Stimulated activated CD4-positive, alpha-beta T cell treated with anti-CD3 and anti-CD28 coated beads, TNF-alpha, amount 100 ng/mL, for 1 hour (primary cell): ENCODE measurements at places on chromosomes 4 and X.

- DNase-seq, result no peak
Observed at GRCh38 chr4:7861440-7861881, 78.2 kb downstream of the AFAP1 start.

DNA sequence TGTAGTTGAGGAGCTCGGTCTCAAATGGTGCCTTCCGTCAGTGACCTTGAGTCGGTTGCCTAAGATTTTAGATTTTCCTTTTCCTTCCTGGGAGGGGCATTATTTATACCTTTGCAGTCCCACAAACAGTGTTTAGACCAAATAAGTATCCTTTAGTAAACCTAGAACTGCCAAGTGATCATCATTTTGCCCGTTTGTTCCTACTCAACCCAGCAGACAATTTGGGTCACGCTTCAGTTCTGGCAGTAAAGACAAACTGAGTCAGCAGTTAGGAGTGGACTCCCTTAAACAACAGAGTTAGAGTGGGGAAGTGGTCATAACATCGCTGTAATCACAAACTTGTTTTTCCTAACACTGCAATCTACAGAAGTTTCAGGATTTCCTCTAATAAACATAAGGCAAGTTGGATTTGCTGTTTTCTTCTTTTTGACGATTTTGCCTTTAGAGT, 777 bp upstream of the WDFY3 start:
- DNase-seq, result no peak

- no peak for DNase-seq
Observed at GRCh38 chrX:133921764-133922389, 63.5 kb downstream of the GPC3 start.

DNA sequence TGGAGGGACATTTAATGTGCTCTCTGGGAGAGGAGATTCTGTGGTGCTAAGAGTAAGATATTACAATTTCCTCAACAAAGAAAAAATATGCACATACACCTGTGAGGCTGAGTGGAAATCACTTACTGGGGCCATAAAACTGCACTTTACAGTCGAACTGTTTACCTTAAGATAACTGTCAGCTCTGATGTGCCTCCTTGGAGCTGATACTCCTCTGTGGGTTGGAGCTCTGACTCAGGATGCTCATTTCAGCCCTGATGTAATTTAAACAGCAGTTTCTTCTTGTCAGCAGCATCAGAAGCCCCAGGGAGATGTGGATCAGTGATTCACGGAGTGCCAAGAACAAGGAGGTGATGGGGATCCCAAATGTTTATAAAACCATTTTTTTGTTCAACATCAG, 241.9 kb upstream of the SFRP2 start:
- no peak for DNase-seq

DNA sequence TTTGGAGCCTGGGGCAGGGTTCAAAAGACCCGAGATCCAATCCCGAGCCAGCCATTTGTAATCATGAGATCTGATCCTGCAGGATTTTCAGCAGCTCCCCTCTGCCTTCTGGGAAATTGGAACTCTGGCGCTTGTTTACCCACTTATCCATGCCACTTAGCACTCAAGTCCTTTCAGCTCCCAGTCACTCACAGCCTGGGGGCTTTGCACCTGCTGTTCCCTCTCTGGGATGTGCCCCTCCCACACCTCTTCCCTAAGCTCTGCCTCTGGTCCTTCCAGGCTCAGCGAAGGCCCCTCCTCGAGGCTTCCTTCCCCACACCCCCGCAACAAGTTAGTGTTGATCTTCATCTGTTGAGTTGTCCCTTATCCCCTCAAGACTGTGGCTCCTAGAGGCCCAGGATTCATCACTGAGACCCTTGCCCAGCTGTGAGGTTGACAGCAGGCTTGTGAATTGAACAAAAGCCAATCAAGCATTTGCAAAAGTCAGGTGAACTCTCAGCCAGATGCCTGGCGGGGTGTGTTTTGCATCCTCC, 99.1 kb upstream of the AFAP1 start:
- no peak for DNase-seq

DNA sequence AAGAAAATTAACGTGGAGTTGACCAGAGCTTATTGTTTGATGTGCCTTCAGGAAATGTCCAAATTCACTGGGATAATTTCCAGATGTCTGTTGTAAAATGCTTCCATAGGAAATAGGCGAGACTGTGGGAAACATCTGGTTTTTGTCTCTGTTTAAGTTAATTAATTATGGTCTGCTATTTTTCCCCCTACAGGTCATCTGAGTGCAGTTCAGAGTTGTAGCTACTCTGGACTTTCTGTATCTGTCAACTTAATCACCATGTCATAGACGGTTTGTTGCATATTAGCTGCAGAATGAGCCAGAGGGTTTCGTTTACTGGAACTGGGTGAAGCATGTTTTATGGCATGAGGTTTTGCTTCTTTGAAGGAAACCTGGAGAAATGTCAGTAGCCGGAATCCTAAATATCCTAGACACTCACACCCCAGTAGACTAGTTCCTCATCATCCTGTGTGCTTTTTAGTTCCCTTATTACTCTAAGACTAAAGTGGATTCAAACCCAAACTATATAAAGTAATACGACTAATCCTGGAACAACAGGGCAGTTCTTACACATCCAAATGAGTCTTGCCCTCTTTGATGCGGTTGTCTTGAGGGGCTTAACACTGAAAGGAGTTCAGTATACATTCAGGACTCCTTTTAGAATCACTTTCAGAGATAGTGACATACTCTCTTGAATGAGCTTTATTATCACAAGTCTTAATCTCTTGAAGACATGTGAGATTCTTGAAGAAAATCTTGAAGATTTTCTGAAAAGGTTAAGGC, 62.5 kb downstream of the PPEF1 start:
- DNase-seq, result no peak

GRCh38 chr4:125432078-125432477, 117.3 kb downstream of the FAT4 start:
- no peak for DNase-seq

DNA sequence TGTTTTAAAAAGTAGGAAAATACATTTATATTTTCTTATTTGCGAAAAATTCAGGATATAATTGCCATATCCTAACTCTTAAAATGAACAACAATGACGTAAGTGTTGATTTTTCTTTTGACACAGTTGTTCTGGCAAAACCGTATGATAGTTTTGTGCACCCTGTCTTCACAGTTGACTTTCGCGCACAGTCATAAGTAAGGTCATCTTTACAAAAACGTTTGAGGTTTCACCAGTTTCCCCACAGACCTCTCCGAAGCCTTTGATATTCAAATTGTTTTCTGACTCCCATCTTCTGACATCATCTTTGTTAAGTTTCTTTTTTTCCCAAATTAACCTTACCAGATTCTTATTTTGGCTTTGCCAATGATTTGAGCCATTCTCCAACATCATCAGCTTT, 48.1 kb upstream of the ATXN3L start:
- no peak for DNase-seq

GRCh38 chr4:170777663-170778062, 687.9 kb upstream of the AADAT start:
- no peak for DNase-seq
